Kidney epithelial cell (primary cell): ENCODE measurements at places on chromosomes 7 and 10. TPM values are rescaled to one million over a fixed set of nuclear protein-coding genes. Genes with fewer than 3 reads are reported as not detected.

DNA sequence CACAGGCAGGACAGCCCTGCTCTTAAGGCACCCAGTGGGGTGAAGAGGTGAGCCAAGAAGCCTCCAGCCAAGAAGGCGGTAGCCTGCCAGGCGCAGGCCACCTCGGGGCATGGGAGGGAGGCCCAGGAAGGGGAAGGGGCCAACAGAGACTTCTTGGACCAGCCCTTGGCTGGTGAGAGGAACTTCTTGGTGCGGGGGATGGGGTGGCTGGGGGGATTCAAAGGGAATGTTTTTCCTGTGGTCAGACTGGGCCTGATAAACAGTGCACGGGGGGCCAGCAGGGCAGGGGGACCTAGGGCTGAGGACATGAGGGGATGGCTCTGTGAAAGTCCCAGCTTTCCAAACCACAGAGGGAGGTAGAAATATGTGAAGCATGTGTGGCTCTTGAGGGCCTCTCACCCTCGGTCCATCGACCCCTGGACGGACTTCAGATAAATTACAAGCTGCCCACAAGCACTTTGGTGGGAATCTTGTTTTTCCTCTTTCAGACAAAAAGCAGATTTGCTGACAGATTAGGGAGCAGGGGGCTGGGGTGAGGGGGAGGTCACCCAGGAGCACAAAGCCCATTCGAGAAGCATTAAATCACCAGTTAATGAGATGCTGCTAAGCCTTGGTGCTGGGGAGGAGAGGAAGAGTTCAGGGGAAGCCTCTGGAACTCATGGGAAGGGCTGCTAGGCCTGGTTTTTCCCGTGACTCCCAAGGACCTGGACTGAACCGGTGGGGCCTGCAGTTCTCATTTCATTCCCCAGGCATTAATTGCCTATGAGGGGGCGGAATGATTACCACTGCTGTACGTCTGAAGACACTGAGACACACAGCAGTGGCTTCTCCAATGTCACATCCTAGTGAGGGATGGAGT is 11.3 kb downstream of the CRYGN start:
- DNase-seq, result no peak

Gene ICA1
- 20.7 and 22.1 TPM in 2 replicates for total RNA-seq

GRCh38 chr10:43502931-43503330 is 66.0 kb downstream of the ZNF487 start:
- no peak for DNase-seq

Gene DPP6
- 0.82 and 0.84 TPM in 2 replicates for total RNA-seq

GRCh38 chr10:86782701-86783418 is 26.4 kb downstream of the BMPR1A start:
- no peak for DNase-seq

GRCh38 chr7:20541608-20542349 is 73.7 kb upstream of the ABCB5 start:
- no peak for DNase-seq

Gene UNCX
- 0.55 and 1.6 TPM in 2 replicates for total RNA-seq

GRCh38 chr10:29472301-29473086 is 162.3 kb downstream of the SVIL start:
- DNase-seq, result no peak

- no peak for DNase-seq
These were observed 63.5 kb downstream of the SH3PXD2A start for GRCh38 chr10:103791858-103792257.

DNA sequence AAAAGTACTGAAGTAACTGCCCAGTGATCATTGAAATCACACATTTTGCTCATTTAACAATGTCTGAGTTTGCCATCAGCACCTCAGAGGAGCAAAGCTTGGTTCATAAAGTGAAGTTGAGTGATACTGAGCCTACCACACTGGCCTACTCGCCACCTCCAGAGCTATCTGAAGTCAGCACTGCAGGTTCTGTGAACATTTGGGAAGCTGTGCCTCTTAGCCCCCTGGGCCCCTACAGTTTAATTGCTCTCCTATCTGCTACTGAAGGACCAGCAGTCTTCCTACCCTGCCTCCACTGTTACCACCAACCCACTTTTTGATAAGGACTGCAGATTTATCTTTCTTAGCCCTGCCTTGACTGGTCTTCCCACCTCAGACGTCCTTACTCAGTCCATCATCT is 2.0 kb upstream of the SEMA4G start:
- no peak for DNase-seq

GRCh38 chr7:27123477-27124053 is 7.0 kb downstream of the HOXA4 start:
- no peak for DNase-seq

Gene WNT16
- total RNA-seq, result not detected in 2 replicates

DNA sequence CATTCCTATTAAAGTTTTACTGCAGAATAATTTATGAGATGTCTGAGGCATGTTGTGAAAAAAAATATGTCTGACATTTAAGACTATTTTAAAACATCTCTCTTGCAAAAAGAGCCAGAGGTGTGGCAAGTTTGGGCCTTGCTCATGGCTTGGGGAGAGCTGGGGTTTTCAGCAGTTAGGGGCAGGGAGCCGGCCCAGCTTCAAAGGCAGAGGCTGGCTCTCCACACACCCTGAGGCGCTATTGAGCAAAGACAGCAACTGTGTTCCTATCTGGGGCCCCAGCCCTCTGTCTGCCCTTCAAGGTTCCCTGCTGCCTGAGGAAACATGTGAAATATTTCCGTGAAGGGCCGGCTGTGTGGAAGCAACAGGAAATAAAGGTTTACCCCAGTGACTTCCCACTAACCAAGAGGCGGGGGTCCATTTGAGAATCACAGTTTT is 94.0 kb downstream of the SORBS1 start:
- DNase-seq, result no peak

DNA sequence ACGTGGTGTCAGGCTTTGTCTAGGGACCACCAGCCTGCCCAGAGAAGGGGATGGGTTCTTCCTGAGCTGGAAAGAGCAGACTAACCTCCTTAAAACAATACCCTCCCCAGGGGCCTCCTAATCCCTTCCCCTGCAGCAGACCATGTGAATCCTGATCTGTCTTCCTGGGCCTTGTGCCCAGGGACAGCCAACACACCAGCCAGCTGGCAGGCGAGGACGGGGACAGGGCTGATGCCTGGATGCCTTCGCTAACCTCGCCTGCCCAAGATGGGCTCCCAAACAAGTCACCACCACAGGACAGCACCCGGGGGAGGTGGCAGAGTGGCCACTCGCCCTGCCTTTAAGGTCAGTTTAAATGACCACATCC is 17.6 kb downstream of the PODXL start:
- no peak for DNase-seq

DNA sequence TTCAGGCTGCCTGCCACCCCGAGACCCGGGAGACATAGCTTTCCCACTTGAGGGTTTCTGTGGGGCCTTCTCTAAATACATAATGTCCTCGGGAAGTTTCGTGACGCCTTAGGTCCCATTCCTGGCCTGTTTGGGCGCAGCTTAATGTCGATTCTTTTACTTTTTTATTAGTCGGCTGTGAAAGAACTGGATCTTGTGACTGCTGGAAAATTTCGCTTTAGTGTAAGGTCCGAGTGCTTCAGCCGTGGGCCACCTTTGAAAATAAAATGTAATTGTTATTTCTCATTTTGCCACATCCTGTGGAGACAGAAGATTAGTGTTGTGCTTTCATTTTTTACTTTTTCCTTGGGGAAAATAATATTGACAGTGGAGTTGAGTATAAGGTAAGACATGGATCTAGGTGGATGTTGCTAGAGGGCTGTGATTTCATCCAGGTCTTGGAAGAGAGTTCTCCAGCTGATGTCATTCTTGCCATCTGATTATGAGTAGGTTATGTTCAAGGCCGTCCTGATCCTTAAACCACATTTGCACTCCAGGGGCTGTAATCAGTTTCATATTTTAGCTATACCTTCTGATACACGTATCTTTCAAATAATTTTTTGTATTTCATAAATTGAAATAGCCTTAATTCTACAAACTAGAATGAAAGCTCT is 830 bp downstream of the RAB18 start:
- no peak for DNase-seq

Gene KCND2
- total RNA-seq, result 0.27 and 0.29 TPM in 2 replicates

Gene ITPRIP
- total RNA-seq, result 34.8 and 41.1 TPM in 2 replicates

DNA sequence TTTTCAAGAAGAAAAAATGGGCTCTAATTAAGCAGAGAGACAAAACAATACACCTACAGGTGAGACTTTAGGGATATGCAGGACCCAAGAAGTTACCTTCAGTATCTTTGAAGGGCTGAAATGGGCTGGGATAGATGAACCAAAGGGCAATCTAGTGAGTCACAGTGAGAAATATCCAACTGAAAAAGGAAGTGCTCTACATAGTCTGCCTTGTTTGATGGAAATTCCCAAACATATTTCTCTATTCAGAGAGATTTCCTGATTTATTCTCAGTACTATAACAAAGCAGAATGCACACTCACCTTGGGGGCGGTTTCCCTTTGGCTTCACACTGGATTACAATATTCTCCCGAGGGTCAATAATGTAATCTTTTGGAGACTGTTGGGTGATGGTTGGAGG is 104.1 kb upstream of the LAMB4 start:
- DNase-seq, result no peak

Gene FAM24B
- total RNA-seq, result 14.6 and 18.2 TPM in 2 replicates

- DNase-seq, result no peak
These were observed 5.7 kb downstream of the BLVRA start for GRCh38 chr7:43764039-43764761.

Gene EPDR1
- 26.4 and 44.1 TPM in 2 replicates for total RNA-seq

GRCh38 chr7:35680403-35681013 is 14.4 kb downstream of the HERPUD2 start:
- DNase-seq, result no peak

Gene MTPN
- total RNA-seq, result 124 and 128 TPM in 2 replicates

- no peak for DNase-seq
These were observed 10.4 kb downstream of the STMP1 start for GRCh38 chr7:135672560-135673359.

DNA sequence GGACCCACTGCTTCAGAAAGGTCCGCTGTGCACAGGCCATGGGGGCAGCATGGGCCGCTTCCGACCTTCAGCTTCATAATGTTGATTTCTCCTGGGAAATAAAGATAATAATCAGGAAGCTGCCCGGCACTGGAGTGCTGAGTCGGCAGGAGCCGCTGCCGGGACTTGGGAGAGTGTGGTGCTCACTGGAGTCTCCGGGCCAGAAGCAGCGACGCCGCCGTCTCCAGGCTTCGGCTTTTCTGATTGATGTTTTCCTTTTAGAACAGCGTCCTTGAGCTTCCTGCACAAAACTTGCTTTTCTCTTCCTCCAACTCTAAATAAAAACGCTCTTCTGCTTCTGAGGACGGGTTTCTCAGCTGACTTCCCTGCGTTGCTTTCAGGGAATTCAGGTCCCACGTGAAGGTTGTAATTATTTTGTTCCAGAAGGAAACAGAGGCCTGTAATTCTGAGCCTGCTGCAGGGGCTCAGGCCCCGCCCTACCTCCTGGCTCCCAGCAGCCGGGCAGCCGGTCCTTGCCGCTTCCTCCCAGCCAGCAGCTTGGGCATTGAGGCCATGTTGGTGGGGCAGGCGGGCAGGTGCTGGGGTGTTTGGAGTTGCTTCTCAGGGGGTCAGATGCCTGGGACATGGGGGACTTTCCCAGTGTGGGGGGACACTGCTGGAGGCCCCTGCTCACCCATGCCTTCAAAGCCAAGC is 14.7 kb downstream of the PWWP2B start:
- DNase-seq, result no peak

Gene RNLS
- total RNA-seq, result 24.7 and 25.9 TPM in 2 replicates

Gene UBE3C
- 74.1 and 76.9 TPM in 2 replicates for total RNA-seq

Gene AGMO
- total RNA-seq, result 0.04 TPM in 1 of 2 replicates, not detected in the other

GRCh38 chr7:49486974-49487829 is 286.2 kb upstream of the VWC2 start:
- DNase-seq, result no peak

GRCh38 chr7:112023282-112023681 is 182.9 kb downstream of the DOCK4 start:
- no peak for DNase-seq

Gene HPSE2
- not detected in 2 replicates for total RNA-seq

DNA sequence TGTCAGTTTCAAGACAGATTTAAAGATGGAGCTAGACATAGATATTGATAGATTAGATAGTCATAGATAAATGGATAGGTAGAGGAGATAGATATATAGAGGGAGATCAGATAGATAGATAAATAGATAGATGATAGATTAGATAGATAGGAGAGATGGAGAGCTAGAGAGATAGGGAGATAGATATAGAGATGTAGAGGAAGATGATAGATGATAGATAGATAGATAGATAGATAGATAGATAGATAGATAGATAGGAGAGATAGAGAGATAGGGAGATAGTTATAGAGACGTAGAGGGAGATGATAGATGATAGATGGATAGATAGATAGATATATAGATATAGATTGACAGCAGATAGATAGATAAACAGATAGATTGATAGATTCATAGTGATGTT is 1038.8 kb upstream of the AUTS2 start:
- no peak for DNase-seq

- no peak for DNase-seq
These were observed 178.9 kb downstream of the ARHGAP21 start for GRCh38 chr10:24544776-24545175.

Gene IFIT1
- 10.4 and 12.7 TPM in 2 replicates for total RNA-seq

DNA sequence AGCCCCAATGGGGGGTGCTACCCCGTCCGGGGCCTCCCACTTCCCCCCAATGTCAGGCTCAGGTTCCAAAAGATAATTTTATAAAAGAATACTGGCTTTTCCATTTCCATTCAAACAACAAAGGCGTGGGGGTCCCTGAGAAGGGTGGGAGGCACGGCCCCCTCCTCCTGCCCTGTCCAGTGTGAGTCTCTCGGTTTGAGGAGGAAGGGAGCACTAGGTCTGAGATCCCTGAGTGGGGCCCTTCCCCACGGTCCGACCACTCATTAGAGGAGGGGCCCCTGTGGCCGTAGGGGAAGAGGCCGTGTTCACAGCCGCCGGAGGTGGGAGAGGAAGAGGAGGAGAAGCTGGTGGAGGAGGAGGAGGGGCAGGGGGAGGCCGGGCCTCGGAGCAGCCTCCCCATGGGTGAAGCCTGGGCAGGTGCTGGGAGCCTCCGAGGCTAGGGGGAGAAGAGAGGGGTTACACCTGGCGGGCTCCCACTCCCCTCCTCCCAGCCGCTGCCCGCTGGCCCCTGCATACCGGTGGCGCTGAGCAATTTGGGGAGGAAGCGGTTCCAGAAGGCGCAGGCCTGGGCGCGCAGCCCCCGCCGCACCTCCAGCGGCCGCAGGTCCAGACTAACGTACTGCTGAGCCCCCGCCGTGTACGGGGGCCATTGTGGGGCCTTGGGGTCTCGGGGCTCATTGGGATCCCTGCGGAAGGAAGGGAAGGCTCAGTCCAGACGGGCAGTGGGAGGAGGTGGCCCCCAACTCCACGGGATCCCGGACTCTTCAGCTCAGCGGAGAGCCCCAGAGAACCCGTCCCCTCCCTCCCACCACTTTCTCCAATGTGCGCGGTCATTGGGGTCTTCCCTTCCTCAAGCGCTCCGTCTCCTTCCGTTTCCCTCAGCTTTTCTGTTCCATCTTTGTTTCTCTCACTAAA is 1.4 kb upstream of the UFSP1 start:
- DNase-seq, result no peak

- DNase-seq, result no peak
These were observed 259.1 kb upstream of the KLF6 start for GRCh38 chr10:4043897-4044665.

DNA sequence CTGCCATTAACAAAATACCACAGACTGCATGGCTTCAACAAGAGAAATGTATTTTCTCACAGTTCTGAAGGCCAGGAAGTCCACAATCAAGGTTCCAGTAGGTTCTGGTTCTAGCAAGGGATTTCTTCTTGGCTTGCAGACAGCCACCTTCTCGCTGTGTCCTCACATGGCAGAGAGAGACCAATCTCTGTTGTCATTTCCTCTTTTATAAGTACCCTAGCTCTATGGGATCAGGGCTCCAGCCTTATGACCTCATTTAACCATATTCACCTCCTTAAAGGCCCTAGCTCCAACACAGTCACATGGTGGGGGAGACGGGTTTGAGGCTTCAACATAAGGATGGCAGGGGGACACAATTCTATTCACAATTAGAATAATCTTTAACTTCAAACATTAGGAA is 23.6 kb downstream of the ABI1 start:
- DNase-seq, result no peak

Gene SKAP2
- 22.0 and 35.6 TPM in 2 replicates for total RNA-seq

Gene HOXA7
- 28.8 and 34.2 TPM in 2 replicates for total RNA-seq
